ENCODE measurements at places on chromosomes 4 and X. TPM values are rescaled to one million over a fixed set of nuclear protein-coding genes. Genes with fewer than 3 reads are reported as not detected.

- no peak for DNase-seq
- H3K27me3 ChIP-seq: peaks cover 2% of the 10 kb centered on the region
- no peaks in the 10 kb centered on the region for H3K4me1 ChIP-seq
- no peak overlapping the region for H3K27ac ChIP-seq
- H3K36me3 ChIP-seq: no peaks in the 10 kb centered on the region
Observed at GRCh38 chr4:114497116-114497515, 101.5 kb upstream of the UGT8 start.

GRCh38 chr4:186813377-186814068 is 89.9 kb upstream of the FAT1 start:
- H3K4me1 ChIP-seq: no peaks in the 10 kb centered on the region
- H3K36me3 ChIP-seq: no peaks in the 10 kb centered on the region
- no peaks in the 10 kb centered on the region for H3K27me3 ChIP-seq
- no peak for DNase-seq
- no peak overlapping the region for H3K27ac ChIP-seq

DNA sequence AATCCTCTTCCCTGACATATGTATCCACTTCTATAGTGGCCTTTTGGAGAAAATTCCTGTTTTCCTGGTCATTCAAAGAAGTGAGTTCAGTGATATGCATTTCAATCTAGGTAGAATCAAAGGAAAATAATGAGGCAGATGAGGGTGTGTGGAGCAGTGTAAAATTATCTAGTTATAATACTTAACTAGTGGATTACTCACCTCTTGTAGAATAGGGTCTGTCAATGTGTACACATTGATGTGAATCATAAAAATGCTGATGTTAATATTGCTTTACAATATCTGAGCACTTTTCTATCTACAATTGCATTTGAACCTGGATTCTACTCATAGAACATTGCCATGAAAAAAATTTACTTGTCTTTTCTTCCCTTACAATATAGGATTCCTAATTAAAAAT is 293.5 kb downstream of the GBA3 start:
- no peak overlapping the region for H3K4me3 ChIP-seq
- no peak for DNase-seq
- no peaks in the 10 kb centered on the region for H3K27me3 ChIP-seq
- H3K27ac ChIP-seq: no peak overlapping the region
- no peaks in the 10 kb centered on the region for H3K36me3 ChIP-seq

DNA sequence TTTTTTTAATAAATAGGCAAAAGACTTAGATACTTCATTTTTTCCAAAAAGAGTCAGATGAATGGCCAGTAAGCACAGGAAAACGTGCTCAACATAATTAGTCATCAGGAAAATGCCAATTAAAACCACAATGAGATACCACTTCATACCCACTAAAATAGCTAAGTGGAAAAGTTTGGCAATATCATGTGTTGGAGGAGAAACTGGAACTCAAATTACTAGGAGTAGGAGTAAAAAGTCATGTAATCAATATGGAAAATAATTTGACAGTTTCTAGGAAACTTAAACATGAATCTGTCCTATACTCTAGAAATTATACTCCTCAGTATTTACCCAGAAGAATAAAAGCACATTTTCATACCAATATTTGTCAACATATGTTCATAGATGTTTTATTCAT is 449.8 kb downstream of the INPP4B start:
- peaks cover 67% of the 10 kb centered on the region for H3K36me3 ChIP-seq
- no peaks in the 10 kb centered on the region for H3K27me3 ChIP-seq
- H3K4me3 ChIP-seq: peak overlapping the region; percentile 69
- no peak for DNase-seq
- H3K27ac ChIP-seq: peak overlapping the region; percentile 70

- peak overlapping the region; percentile 15 for H3K4me3 ChIP-seq
- H3K4me1 ChIP-seq: peaks cover 29% of the 10 kb centered on the region
- peak; percentile 38 for DNase-seq
- H3K27ac ChIP-seq: peak overlapping the region; percentile 53
- H3K36me3 ChIP-seq: no peaks in the 10 kb centered on the region
- no peaks in the 10 kb centered on the region for H3K27me3 ChIP-seq
Observed at GRCh38 chr4:7863911-7864681, 75.6 kb downstream of the AFAP1 start.

DNA sequence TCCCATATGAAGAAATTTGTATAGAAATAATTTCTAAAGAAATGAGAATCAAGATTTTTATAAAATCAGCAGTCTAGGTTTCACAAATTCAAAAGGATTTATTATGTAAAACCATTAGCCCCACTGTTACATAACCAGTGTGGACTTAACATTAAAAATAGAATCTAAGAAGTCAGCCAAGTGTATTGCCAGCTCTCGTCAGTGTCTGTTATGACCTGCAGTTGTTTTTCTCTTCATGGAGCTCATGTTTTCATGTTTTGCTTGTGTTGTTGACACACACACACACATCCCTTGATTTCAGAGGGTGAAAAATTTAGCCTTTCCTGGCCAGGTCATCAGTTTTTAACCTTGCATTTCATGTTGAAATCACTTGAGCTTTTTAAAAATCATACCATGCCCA is 39.5 kb downstream of the USP38 start:
- H3K27ac ChIP-seq: no peak overlapping the region
- no peaks in the 10 kb centered on the region for H3K27me3 ChIP-seq
- H3K4me1 ChIP-seq: no peaks in the 10 kb centered on the region
- peaks cover 18% of the 10 kb centered on the region for H3K36me3 ChIP-seq

C4orf46 gene
- 15.5 TPM for total RNA-seq

GC gene
- not detected for total RNA-seq

FABP2 gene
- not detected for total RNA-seq

MAGEE2 gene
- total RNA-seq: not detected

UGT2B10 gene
- not detected for total RNA-seq
